ENCODE measurements at places on chromosomes 11 and 22. TPM values are rescaled to one million over a fixed set of nuclear protein-coding genes. Genes with fewer than 3 reads are reported as not detected.
A peak's percentile ranks its signal among the peaks of the same experiment; 100 is the strongest.

DNA sequence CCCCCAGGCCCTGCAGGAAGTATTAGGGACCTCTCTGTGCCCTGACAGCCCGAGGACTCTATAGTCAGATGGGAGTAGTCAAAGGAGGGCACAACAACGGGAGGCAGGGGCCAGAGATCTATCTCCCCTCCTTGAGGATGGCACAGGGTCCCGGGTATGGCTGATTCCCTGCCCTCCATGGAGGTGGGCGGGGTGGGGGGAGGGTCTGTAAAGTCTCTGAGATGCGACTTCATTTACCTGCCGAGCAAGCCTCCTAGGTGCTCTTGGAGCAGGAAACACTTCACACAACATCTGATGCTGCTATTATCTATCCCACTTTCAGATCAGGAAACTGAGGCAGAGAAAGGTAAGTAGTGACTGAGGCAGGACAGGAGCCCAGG, 769 bp upstream of the CDC42EP1 start:
- no peak for DNase-seq

DNA sequence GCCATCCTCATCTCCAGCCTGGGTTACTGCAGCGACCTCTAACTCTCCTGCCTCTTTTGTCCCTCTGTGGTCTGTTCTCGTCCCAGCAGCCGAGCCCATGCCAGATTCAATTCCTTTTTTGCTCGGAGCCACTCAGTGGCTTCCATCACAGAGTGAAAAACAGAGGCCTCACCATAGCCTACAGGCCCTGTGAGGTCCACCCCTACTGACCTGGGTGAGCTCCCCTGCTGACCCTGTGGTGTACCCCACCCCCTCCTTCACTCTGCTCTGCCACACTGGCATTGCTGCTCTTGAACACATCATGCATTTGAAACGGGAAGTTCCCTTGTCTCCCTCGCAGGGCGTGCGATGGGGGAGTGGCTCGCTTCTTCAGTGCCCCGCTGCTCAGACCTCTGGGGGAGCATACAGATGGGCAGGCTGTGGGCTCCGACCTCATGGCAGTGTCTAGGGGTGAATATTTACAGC, 2.1 kb downstream of the AIP start:
- DNase-seq = no peak

DNA sequence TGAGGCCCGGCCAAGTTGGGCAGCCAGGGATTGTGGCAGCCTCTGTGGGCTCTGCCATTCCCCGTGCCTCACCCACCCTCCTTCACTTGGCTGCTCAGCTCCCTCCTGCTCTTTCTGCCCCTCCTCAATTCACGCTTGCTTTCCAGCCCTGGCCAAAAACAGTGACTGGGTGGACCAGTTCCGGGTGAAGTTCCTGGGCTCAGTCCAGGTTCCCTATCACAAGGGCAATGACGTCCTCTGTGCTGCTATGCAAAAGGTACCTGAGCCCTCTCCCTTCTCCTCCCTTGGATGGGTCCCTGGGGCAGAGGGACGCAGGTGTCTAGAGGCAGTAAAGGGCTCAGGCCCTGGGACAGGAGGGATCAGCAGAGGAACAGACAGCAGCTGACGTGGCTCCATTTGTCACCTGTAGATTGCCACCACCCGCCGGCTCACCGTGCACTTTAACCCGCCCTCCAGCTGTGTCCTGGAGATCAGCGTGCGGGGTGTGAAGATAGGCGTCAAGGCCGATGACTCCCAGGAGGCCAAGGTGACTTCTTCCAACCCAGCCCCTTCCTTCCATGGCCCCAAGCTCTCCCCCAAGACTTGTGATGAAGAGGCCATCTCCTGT, 2.7 kb downstream of the FREY1 start:
- DNase-seq = no peak

The GLYAT gene
- total RNA-seq = not detected

The BARX2 gene
- total RNA-seq = not detected

DNA sequence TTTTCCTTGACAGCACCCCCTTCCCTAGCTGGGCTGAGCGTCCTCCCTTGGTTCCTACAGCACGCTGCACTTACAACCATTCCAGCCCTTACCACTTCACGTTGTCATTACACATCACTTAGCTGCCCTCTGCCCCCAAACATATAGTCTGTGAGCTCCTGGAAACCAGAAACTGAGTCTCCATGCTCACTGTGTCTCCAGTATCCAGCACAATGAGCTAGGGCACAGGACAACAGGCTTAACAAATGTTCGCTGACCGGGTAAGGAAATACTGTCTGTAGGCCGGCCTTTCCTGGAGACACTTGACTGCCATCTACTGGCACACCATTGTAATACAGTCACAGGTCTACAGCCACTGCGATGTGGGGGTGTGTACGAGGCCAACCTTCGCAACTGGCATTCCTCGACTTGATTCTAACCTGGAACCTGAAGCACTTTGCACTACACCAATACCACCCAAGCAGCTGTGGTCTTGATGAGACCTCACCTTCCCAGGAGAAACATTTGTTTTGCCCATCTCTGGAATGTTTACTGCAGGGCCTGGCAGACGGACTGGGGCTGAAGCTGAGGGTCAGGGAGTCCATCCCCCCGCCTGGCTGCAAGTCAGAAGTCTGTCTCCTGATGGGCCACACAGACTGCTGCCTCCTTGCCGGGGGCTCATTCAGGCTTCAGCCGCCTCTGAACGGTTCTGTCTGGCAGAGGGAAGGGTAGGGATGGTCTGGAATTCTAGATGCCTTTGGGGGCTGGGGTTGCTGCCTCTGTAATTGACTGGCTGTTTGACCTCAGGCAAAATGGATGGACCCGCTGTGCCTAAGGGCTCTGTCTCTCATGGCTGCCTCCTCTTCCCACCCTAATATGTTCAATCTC, 72.0 kb downstream of the SYN3 start:
- peak; percentile 49 for DNase-seq

- DNase-seq = no peak
Measured at GRCh38 chr11:15988693-15989231, 367.6 kb downstream of the SOX6 start.

GRCh38 chr11:61918938-61919704, 1.8 kb upstream of the RAB3IL1 start:
- no peak for DNase-seq

DNA sequence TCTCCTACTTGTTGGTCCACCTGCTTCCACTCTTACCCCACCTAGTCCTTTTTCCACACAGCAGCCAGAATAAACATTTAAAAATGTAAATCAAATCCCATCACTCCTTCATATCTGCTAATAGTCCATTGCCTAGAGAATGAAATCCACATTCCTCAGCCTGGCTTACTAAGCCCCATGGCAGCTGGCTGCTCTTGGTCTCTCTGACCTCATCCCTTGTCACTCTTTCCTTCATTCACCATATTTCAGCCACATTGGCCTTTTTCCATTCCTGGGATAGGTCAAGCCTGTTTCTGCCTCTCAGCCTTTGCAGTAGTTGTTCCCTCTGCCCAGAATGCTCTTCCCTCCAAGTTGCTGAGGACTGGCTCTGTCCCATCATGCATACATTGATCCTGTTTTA, 512.8 kb downstream of the INSC start:
- peak; percentile 56 for DNase-seq

The SYT12 gene
- total RNA-seq = 0.34 TPM

The TIMM10 gene
- total RNA-seq = 60.3 TPM

The ACAD8 gene
- total RNA-seq = 15.8 TPM

- no peak for DNase-seq
Measured at GRCh38 chr11:44625759-44626523, 60.5 kb downstream of the CD82 start.

- DNase-seq = no peak
Measured at GRCh38 chr11:98512938-98513337, 507.8 kb upstream of the CNTN5 start.

DNA sequence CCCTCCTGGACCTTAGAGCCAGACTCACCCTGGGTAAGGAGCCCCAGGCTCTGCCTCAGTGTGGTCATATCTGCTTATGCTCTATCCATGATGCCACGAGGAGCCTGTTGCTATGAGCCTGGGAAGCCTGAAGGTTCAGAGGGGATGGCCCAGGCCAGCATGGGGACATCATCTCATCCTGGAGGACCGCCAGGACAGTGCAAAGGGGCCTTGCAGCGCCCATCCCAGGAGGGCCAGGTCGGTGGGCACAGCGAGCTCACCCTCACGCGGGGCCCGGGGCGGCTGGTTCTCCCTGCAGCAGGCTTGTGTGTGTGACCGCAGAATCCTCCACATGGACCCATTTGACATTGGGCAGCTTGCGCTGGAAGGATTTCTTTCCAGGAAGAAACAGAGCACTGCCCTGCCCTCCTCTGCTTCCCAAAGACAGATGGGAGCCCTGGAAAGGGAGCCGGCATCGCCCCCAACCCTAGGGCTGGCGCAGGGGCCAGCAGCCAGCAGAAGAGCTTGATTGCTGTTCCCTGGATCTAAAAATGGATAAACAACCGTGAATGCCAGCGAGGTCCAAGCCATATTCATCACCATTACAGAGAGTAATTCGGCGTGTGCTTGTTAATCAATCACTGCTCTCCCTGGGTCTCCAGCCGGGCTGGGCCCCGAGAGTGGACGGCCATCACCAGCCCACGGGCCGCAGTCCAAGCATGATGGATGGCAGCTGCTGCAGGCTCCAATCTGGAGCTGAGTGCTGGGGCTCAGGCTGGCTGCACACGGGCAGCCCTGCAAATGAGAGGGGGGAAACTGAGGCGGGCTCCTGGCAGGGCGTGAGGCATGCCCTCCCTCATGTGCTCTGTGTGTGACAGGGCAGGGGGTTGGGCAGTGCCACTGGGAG, 739.7 kb downstream of the BRD1 start:
- DNase-seq = no peak

DNA sequence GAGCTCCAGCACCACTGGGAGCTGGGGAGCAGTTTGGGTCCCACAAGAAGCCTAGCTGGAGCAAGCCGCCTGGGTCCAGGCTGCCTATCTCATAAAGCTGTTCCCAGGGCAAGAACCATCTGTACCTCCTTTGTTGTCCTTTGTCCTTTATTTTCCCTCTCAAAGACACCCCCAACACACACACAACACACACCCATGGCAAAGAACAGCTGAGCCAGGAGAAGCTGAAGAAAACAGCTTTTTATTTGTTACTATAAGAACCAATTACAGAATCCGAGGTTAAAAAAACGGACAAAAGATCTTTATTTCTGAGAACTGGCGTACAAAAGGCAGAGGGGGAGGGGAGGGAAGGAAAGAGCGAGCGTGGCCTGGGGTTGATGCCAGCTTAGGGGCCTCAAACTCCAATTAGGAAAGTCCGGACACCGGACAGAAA, 1.7 kb upstream of the TUT1 start:
- DNase-seq = no peak

DNA sequence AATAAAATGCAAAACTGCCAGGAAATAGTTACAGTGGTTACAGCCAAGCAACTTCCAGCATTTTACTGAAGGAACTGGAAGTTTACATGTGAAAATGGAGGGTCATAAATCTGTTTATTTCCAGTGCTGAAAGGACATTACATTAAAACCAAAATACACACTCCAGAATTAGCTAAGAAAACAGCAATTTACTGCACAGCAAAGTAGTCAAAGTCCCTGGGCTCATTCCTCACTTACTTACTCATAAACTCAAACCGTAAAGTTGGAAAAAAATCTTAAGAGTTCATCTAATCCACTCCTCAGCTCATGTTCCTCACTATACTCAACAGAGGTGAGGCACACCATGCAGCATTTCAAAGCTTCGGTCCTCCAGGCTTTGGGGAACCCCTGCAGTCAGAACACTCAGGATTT, 17.4 kb downstream of the CTSC start:
- peak; percentile 72 for DNase-seq

DNA sequence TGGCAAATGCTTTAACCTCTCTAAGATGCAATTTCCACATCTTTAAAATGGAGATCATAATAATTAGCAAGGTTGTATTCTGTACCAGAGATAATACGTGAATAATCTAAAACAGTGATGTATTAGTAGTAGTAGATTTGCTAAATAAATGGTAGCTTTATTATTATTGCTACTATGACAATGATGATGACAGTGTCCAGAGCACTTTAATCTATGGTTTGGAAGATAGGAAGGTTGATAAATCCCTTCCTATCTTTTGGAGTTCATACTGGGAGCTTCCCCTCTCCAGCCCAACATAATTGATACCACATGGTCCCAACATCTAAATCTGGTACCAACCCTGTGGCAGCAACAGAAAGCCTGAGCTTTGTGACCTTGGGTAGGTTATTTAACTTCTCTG, 267.8 kb downstream of the FAT3 start:
- no peak for DNase-seq

DNA sequence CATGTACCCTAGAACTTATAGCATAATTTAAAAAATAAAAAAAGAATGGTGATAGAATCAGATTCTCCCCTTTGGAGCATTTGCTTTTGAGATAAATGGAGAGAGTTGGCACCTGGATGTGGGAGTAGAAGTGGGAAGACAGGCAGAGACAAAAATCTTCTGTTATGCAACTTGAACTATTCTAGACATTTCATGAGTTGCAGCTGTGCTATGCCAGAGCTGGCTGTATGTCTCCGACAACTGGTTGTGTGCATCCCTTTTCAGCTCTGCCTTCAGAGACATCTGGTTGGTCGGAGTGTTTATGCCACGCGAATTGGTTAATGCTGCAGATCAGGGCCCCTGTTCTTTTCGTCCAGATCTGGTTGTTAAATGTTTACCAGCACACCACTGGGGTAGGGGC, 161.3 kb downstream of the JRKL start:
- no peak for DNase-seq

GRCh38 chr22:17303441-17303839, 65.8 kb upstream of the CECR2 start:
- no peak for DNase-seq

DNA sequence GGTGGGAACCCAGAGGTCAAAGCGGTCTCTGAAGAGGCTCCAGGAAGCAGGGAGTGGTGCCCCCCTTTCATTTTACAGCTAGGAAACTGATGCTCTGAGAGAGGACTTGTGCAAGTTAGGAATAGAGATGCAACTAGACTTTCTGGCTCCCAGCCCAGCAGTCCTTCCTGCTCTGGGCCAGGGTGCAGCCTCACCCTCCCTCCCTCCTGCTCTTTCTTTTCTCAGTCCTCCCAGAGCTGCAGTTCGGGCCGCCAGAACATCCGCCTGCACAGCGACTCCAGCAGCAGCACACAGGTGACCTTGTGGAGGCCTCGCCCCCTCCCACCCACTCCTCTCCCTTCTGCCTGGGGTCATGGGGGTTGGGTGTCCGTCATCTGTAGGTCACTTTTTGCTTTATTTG, 51.5 kb downstream of the LHFPL7 start:
- DNase-seq = peak; percentile 44

- DNase-seq = no peak
Measured at GRCh38 chr22:17086788-17087497, 2.1 kb downstream of the IL17RA start.

The C11orf87 gene
- total RNA-seq = 0.07 TPM

The LRRC10B gene
- total RNA-seq = 0.12 TPM

DNA sequence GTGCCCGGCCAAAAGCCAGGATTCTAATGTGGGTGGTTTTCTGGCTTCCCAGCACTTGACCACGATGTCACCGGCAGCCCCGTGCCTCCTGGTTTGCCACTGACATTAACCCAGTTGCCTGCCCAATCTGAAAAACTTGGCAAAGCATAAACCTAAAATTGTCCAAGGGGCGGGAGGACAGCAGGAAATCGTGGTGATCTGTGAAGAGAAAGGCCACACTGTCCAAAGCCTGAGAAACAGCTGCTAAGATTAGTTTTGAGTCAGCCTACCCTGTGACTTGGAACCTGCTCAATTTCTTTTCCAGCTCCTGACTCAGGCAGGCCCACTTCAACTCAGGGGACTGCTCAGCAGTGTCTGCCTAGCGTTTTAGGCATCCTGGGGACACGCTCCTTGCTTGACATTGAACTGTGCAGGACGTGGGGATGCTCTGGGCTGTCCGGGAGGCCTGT, 8.2 kb upstream of the F2 start:
- DNase-seq = peak; percentile 97

GRCh38 chr11:75547617-75548058, 14.4 kb upstream of the SERPINH1 start:
- DNase-seq = peak; percentile 29

- no peak for DNase-seq
Measured at GRCh38 chr22:20551805-20552442, 44.5 kb downstream of the MED15 start.

The SOX10 gene
- total RNA-seq = 0.10 TPM

All from astrocyte (in vitro differentiated cells and primary cell).